Stimulated activated CD4-positive, alpha-beta T cell treated with anti-CD3 and anti-CD28 coated beads, Interleukin-1b, Interleukin-23, amount 100 ng/mL, for 24 hours (primary cell): ENCODE measurements at places on chromosomes 4 and X.

GRCh38 chr4:135934026-135934425 lies 1598.3 kb downstream of the PCDH18 start:
- DNase-seq = no peak

DNA sequence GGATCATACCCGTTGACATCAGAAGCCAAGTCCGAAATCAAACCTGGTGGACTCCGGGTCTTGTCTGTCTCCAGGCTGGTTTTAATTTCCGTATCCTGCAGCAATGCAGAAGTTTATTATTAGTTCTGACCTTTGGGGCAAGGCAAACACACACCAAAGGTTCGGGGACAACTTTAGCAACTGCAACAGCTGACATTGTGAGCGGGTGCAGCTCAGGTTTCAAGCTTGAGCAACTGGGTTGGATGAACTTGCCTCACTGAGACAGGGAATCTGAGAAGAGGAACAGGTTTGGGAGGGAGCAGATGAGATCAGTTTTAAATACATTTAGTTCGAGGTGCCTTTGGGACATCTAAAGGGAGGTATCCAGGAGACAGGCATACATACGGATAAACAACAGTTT lies 110.7 kb downstream of the GNL3L start:
- DNase-seq = no peak

DNA sequence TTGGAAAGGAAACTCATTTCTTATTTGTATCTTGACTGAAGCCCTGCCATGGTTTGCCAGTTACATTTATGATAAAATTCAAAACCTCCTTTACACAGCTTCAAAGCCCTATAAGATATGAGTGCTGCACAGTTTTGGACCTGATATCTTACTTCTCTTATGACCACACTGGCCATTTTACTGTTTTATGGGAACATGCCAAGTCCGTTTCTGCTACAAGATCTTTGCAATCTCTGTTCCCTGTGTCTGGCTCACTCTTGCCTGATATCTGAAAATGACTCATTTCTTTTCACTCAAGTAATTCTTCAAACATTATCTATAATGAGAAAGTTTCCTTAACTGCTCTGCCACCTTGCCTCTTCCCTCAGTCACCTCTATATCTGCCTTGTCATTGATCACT lies 247.3 kb downstream of the SPOCK3 start:
- no peak for DNase-seq

DNA sequence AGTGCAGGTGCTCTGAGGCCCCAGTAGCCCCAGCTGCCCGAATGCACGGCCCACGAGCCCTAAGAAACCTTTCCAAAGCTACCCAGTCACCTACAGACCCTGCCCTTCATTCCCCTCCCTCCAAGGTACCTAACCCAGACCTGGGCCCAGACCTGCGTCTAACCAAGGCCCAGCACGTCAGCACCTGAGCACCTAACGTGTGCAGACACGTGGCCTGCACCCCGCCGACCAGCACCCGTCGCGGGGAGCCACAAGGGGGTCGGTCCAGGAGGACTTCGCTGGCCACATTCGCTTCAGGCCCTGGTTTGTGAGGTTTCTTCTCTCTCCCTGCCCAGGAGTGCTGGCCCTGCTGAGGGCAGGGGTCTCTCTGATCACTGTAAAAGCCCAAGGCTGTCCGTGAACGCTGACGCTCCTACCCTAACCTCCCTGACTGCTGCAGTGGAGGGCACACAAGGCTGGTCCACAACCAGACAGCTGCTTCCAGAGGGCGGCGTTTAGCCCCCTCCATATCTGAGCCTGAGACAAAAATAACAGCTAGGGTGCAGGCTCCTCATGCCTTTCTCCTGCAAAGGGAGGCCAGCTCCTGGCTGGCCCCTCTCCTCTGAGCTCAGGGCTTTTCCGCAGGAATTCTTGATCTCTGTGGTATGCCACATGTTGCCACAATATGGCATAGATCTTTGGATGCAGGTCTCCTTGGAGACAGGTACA lies 31.8 kb downstream of the WDR1 start:
- DNase-seq = no peak

GRCh38 chr4:89837993-89838390 lies 1.0 kb upstream of the SNCA start:
- DNase-seq = no peak

- no peak for DNase-seq
These were observed 102.7 kb downstream of the SLC4A4 start for GRCh38 chr4:71441186-71442169.

DNA sequence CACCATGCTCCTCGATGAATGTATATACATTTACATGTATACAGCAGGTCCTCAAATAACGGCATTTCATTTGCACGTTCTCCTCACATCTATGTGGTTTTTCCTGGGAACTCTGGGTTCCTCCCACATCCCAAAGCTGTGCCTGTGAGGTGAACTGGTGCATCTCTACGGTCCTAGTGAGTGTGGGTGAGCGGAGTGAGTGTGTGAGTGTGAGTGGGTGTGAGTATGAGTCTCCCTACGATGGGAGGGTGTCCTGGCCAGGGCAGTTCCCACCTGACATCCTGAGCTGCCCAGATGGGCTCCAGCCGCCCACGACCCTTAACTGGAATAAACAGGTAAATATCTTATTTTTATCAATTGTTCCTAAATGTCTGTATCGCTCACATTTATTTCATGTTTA lies 40.0 kb downstream of the ACSL1 start:
- DNase-seq = no peak
